Central memory CD4-positive, alpha-beta T cell (primary cell): ENCODE measurements at places on chromosomes 2 and 18.

- DNase-seq = no peak
These were observed 75.9 kb downstream of the VSNL1 start for GRCh38 chr2:17616405-17616804.

GRCh38 chr2:105294046-105294445 is 35.5 kb downstream of the TGFBRAP1 start:
- DNase-seq = no peak

DNA sequence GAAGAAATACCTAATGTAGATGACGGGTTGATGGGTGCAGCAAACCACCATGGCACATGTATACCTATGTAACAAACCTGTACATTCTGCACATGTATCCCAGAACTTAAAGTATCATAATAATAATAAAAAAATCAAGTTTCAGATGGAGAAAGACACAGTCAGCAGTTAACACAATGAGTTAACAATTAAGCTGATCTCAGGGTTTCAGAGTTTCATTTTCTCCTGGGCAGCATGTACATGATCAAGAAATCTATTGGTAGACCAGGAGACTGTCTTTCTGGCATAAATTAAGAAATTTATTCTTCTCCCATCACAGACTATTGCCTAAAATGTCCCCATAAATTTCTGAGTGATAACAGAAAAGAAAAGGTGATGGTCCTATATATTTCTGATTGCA is 155.3 kb downstream of the RAD51AP2 start:
- no peak for DNase-seq

DNA sequence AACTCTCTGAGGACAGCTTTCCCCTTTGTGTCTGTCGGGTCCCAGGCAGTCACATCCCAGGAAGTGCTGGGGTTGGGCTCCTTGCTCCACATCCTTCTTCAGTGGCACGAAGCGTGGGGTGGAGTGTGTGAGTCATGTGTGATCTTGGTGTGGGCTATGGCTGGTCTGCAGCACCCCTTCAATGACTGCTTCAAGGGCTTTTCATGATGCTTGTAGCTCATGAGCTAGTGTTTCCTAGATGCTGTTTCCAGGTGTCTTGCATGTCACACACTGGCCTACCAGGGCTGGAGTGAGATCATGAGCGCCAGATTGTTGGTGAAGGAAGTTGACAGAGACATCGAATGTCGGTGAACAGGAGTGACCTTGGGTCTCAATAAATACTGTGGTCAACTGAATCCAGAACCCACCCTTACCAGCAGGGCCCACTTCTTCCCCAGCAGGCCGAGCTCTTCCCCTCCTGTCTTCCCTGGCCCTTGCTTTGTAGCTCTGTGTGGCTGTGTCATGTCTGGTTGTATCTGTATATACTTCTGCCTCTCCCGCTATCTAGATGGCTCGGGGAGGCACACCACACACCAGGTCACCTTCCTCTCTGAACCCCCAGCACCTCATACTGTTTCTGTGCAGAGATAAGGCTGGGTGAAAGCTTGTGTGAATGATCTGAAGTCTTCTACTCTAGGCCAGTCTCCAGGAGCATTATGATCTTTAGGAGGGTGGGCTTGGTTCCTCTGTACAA is 3.8 kb downstream of the C2orf92 start:
- no peak for DNase-seq

- DNase-seq = no peak
These were observed 51.1 kb upstream of the RAPH1 start for GRCh38 chr2:203586206-203586605.

DNA sequence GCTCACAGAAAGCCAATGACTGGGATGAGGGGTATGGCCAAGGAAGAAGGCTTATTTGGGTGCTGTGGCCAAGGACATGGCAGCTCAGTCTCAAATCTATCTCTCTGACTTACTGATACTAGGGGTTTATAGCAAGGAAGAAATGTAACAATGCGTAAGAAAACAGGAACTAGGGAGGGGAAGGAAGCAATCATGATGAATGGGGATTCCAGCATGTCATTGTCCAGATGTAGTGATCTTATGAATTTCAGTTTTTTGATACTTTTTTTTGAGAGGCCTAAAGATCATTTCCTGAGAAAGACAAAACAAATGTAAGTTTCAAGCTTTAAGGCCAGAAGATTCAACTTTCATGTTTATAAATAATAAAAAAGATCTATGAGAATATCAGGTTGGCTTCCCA is 298.6 kb upstream of the FAM98A start:
- DNase-seq = no peak
